ENCODE measurements at places on chromosomes 7 and 10.

GRCh38 chr10:3780771-3781467 lies 4.1 kb downstream of the KLF6 start:
- no peak for DNase-seq

GRCh38 chr7:69956541-69956940 lies 358.3 kb downstream of the AUTS2 start:
- DNase-seq: no peak

DNA sequence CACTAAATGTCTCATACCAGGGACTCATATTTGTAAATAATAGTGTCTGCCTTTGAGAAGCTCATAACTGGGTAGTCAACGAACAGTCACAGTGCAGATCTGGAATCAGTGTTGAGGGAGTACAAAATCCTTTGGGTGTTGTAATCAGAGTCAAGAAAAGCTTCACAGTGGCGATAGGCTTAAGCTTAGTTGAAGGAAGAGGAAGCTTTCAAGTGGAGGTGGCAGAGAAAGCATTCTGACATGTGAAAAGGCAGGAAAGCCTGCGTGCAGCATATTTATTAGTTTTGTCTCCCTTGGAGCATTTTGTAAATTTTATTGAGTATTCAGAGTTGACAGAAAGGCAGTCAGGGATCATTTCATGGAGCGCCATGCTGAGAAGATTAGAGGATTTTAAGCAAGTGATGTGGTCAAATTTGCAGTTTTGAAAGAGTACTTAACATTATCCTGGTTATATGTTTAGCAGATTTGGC lies 104.9 kb downstream of the ADK start:
- no peak for DNase-seq

DNA sequence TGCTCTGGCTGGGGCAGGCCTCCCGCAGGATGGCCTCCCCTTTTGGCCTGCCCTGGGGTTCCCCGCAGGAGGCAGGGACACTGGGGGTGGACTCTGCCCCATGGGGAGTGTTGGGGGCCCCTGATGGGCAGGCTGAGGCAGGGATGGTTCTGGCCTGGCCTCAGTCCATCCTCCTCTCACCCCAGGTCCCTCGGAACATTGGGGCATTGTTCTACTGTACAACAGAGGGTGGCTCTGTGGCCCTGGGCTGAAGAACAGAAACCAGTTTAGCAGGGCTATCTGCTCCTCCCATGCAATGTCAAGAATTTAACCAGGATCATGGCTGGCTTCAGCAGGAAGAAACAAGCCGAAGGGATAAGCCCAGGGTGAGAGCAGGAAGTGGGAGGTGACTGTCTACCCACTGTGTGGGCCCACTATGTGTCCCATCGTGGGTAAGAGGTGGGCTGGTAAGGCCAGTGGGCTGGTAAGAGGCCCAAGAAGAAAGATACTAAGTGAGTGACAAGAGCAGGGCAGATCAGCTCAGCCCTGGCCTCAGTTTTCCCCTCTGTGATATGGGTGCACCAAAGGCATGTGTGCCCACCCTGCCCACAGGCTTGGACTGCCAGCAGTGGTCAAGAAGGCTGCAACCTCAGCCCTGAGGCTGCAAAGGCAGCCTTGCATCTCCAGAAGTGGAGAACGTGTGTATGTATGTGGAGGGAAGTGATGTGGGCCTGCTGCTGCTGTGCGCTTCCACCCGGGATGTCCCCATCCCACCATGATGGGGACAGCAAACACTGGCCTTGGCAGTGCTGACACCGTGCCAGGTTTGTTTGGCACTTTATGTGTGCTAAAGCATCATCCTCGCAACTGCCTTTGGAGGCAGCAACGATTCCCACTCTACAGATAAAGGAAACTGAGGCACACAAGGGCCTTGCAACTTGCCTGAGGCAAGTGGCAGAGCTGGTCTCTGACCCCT lies 138.9 kb downstream of the SH3PXD2A start:
- DNase-seq: no peak

DNA sequence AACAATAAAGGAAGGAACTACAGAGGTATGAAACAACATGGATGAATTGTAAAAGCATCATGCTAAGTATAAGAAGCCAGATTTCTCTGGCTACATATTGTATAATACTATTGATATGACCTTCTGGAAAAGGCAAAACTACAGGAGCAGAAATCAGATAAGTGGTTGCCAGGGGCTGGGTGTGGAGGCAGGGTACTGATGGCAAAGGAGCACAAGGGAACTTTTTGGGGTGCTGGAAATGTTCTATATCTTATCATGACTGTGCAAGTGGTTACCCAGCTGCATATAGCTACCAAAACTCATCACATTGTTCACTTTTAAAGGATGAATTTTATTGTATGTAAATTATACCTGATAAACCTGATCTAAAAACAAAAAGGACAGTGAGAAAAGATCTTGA lies 72.4 kb downstream of the SKAP2 start:
- no peak for DNase-seq

DNA sequence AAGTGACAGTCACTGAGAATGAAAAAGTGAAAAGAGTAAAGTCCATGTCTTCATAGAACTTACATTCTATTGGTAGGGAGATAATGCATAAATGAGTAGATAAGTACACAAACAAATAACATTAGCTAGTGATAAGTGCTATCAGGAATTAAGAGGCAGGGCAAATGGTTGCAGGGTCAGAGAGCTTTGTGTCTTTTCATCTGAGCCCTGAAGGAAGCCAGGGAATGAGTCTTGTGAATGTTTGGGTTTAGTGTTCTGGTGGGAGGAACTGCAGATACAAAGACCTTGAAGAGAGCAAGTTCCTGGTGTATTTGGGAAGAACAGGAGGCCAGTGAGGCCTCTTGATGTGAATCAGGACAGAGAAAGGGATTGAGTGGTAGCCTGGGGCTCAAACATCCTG lies 183.8 kb downstream of the CTTNBP2 start:
- no peak for DNase-seq

DNA sequence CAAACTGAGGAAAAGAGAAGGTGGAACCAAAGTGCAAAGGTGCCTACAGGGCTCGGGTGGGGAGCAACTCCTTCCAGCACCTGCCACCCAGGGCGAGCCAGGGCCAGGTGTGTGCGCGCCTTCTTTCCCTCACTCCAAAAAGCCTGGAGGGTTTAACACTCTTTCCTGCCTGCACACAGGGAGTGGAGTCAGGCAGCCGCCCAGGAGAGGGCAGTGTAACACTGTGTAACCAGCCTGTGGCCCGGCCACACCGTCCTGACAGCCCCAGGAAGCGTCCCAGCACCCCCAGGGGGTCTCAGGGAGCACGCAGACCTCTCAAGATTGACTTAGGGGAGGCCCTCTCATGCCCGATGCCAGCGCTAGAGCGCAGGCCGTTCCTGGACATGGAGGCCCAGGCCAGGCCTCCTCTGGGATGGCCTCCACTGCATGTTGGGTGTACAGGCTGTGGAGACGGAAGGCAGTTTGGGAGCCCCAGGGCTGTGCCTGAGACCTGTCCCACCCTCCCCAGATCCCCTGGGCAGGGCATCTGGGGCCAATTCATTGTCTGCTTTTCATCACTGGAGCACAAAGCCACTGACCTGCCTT lies 13.4 kb downstream of the BRI3 start:
- DNase-seq: no peak

DNA sequence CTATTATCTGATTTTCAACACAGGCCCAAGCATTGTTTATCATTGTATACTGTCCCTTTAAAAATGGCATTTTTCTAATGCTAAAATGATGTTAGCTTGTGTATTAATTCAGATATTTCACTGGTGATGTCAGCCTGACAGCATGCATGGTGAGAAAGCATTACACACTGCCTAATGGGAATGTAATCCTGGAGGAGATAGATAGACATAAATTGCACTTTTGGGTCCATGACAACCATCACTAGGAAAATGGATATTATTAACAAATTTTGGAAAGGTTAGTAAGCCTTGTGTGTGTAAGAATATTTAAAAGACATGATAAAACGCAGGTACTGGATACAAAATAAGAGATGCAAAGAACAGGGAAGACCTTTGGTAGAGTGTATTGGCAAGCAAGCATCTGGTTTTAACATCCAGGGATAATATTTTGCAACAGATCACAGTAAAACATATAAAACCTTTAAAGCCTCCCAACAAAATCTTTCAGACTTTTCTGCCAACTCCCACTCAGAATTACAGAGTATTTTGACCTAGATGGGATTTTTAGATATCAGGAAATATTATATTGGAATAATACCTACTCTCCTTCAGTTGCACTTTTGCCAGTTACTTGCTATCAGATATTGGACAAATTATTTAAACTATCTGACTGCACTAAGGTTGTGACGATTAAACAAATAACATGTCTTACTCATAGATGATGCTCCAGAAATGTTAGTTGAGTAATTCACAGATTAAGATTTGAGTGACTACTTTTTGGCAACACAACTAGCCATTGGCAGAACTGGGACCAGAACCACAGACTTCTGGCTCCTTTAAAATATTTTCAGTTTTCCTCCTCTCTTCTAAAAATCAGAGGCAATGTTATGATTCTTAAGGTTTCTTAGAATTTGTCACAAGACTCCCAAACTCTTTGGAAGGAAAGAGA lies 291.6 kb upstream of the SEMA3C start:
- no peak for DNase-seq

- DNase-seq: no peak
These were observed 196.7 kb downstream of the KIAA1217 start for GRCh38 chr10:24405635-24406034.

DNA sequence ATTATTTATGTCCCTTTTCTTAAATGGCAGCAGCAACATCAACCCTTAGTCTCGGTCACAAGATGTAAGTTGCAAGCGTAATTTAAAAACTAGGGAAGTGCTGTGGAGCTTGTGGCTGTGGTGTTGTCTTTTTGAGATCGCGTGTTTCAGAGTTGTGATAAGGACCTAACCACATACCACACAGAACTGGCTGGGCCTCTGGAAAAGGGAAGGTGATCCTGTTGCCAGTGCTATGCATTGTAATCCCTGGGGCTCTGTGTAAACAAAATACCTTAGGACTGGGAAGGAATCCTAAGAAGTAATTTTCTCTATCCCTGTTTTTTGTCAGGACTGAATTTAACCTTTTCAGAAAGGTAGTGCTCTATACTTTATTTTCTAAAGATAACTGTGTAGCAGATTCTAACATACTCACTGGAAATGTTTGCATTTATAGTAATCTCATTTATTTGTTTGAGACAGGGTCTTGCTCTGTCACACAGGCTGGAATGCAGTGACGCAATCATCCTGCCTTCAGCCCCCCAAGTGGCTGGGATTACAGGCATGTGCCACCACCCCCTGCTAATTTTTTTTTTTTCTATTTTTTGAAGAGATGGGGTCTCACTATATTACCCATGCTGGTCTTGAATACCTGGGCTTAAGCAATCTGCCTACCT lies 60.4 kb downstream of the INPP5F start:
- DNase-seq: no peak

DNA sequence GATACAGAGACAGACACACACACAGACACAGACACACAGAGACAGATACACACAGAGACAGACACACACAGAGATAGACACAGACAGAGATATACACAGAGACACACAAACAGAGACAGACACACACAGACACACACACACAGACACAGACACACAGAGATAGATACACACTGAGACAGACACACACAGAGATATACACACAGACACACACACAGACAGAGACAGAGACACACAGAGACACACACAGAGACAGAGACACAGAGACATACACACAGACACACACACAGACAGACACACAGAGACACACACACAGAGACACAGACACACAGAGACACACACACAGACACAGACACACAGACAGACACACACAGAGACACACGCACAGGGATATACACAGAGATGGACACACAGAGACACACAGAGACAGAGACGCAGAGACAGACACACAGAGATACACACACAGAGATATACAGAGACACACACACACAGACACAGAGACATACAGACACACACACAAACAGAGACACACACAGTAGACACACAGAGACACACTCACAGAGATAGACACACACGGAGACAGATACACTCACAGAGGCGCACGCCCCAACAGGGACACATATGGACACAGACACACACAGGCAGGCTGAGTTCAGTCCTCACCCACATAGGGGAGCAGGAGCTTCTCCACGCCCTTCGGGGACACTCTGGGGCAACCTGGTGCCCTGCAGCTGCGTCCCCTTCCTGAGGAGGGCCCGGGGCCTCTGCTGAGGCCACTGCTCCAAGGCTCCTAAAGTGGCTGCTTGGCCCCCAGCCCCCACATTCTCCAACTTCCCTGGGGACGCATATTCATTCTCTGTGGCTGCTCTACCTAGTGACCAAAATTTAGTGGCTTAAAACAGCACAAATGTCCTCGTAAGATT lies 10.3 kb upstream of the PPP2R2D start:
- DNase-seq: no peak

DNA sequence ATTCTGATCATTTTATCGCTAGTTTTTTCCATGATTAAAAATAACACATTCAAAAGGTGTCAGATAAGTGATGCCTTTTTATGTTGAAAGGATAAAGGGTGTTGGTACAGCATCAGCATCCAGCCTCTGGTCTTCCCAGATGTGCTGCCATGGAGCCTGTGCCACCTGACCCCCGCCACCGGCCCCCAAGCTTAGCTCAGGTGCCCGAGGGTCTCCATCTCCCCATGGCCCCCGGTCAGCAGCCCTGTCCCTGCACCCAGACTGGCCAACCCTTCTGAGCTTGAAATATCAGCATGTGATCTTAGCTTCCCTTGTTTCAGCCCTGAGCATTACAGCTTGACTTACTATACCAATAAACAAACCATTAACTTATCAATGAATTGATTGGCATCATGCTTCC lies 24.6 kb downstream of the PFKP start:
- DNase-seq: no peak

GRCh38 chr10:18400906-18401245 lies 250.5 kb downstream of the NSUN6 start:
- no peak for DNase-seq

DNA sequence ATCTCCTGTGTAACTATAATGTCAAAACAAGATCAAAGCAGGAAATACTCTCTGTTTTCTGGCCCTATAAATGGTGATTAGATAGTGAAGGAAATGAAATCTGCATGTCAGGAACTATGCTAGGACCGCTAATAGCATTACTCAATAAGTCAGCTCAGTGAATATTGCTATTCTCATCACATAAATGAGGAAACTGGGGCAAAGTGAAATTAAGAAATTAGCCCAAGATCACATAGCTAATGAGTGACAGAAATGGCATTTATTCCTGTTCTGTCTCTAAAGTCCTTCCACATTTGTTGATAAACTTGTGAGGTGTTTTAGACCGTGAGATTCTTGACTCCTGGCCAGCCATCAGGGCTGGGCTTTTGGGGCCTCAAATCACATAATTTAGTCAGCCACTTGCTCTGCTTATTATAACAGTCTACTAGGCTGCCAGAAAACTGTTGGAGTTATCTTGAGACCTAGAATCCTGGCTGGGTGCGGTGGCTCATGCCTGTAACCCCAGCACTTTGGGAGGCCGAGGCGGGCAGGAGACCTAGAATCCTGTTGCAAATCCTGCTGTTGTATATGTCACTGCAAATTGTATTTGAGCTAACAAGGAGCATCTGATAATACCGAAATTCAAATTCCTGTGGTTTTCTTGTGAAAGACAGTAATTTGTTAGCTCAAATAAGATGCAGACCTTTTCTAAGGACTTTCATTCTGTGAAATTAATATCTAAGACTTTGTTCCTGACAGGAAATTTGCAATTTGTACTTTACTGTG lies 66.5 kb upstream of the SHTN1 start:
- no peak for DNase-seq

- no peak for DNase-seq
These were observed 275.2 kb downstream of the AUTS2 start for GRCh38 chr7:69873512-69873911.
